ENCODE measurements at places on chromosomes 11 and 22.

DNA sequence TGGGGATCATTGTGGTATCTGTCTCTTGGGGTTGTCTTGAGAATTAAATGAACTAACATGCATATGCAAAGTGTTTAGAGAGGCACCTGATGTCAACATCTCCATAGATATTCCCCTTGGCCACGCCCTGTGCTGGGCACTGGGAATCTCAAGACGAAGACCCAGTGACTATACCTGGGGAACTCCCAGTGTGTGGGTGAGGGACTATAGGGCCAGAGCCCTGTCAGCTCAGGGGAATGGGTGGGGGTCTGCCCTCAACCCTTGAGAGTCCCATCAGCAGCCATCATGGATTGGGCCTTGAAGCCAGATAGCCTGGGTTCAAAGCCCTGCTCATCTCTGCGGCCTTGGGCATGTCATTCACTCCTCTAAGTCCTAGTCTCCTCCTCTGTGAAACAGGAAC is 21.6 kb upstream of the LMO1 start:
- DNase-seq = no peak

DNA sequence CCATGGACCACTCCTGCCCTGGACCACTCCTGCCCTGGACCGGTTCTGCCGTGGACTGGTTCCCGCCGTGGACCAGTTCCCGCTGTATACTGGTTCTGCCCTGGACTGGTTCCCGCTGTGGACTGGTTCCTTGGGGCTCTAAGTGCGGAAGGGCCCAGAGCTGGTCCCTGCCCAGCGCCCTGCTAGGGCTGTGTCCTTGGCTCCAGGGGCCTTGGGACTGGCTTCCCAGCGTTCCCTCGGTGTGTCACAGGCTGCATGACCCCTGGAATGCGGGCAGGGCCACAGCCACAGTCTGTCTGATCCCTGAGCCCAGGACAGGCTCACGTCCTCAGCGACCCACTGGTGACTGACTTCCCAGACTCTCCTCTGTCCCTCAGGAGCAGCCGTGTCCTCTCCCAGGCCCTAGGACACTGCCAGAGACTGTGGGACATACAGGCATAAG is 412.2 kb downstream of the TBC1D22A start:
- no peak for DNase-seq

DNA sequence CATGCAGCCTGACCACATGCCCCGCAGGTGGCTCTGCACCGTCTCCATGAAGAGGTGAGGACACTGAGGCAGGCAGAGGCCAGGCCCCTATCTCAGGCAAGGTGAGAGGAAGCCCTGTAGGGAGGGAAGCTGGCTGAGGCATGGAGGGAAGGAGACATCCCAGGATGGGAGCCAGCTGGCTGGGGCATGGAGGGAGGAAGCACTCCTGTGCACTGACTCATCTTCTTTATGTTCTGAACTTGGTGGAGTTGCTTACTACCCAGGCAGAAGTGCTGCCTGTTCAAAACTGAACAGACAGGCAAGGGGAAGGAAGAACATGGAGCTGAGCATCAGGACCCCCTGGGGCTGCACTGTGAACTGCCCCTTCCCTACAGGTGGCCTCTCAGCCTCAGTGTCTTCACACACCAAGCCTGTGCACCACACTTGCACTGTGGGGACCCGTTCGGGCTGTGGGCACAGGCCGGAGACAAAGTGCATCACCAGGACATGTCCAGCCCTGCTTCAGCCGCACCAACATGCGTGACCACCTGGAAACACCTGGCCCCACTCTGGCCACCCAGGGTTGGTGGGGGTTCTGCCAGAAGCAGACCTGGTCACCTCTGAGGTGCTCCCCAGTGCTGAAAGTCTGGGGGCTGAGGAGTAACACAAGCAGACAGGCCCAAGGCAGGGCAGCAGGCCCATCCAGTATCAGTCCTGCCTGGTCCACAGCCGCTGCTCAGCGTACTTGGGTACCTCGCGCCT is 55.5 kb downstream of the DGCR2 start:
- no peak for DNase-seq

- no peak for DNase-seq
These were observed 349 bp downstream of the TSSC4 start for GRCh38 chr11:2400762-2401435.

DNA sequence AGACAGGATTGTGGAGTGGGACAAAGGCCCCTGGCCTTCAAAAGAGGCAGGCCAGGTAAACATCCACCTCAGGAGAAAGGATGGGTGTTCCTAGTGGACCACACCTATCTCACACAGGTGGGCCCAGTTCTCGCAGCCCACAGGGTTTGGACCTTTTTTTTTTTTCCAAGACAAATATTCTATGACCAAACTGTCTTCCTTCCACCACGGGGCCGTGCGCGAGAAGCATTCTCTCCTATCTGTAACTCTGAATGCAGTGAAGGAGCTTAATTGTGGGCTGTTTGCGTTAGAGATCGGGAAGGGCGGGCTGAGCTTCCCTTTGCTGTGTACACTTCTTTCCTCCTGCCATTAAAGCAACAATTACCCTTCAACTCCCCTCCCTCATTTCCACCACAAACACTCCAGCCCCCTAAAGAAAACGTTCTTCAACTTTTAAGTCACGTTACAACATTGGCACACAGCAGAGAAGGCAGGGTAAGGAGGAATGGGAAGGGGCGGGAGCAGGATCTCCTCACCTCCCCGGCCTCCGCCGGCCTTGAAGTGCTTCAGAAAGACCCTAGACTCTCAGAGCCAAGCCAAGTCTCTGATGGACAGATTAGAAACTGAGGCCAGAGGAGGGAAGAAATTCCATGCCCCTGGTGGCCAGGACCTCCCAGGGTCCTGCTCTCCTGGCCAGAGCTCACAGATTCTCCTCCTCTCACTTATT is 238.4 kb downstream of the BUD13 start:
- no peak for DNase-seq

DNA sequence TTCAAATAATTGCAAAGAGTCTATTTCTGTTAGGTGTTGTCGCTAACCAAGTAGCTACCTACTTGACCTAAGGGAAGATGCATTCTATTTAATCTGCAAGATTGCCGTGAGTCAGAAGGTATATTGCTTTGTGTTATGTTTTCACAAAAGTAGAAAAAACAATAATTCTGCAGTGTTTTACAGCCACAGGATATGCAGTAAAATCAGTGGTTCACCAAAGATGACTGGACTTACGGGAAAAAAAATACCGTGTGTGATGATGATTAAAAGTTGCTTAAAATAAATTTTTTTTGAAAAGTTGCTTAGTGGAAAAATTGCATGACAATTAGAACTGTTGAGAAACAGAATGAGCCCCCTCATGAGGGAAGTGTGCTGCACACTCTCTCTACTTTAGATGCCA is 209.1 kb downstream of the DDX10 start:
- DNase-seq = no peak

DNA sequence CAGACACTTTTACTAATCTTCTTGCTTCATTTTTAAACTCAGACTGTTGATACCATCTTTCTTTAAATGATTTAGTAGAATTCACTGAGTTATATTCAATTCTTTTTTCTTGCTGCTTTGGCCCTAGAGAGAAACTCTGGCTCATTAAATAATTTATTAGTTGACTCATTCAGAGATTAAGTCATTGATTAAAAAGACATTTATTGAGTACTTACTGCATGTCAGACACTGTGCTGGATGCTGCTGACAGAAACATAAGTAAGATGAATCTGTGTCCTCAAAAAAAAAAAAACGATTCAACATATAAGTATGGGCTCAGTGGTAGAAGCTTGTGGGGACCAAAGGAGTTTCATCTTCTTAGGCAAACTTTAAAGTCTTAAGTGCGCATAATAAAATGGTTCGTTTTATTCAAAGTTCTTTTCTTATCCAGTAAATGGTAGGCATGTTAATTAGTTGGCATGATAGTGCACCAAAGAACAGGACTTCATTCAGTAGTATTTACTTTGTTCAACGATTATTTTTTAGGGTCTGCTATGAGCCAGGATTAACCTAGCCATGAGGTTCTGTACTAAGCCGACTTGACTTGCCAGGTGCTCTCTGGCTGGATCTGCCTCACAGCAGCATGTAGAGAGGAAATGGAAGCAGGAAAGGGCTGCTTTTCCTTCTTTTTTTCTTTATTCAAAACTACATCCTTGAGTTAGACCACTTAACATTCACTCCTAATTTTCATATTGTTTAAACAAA is 281.0 kb upstream of the CTSC start:
- no peak for DNase-seq

DNA sequence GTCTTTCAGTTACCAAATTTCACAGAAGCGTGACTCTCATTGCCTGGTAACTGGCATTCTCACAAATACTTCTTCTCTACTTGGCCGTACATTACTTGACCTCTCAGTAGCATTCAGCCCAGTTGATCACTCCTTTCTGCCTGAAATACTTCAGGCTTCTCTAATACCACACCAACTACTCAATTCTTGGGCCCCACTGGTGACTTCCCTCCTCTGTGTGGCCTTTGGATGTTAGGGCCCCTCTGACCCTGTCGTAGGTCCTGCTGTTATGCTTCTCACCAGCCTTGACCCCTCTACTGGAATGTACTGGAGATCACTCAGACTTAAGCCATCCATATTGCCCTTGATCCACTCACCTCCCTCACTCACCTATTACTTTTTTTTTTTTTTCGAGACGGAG is 2.2 kb upstream of the EFCAB6 start:
- no peak for DNase-seq
